Activated CD8-positive, alpha-beta memory T cell treated with anti-CD3 and anti-CD28 coated beads for 1 hour (primary cell): ENCODE measurements at places on chromosomes 7 and 10.

- no peak for DNase-seq
Measured at GRCh38 chr7:11951909-11952308, 119.9 kb upstream of the THSD7A start.

DNA sequence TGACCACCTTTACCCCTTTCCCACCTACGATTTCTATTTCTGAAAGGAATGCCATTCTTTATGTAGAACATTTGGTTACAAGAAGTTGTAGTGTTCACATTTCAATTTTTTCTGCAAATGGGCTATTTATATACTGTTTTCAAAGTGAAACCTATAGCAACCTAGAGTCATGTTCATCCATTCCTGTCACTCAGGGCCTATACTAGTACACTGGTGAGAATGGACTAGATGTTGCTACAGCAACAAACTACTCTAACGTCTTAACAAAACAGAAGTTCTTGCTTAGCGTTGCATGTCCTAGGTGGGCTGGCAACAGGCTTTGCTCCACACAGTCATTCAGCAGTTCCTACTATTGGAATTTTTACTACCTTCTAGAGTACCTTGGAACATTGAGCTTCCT is 16.3 kb downstream of the CASD1 start:
- no peak for DNase-seq

- no peak for DNase-seq
Measured at GRCh38 chr7:45416846-45417245, 157.3 kb upstream of the ADCY1 start.

DNA sequence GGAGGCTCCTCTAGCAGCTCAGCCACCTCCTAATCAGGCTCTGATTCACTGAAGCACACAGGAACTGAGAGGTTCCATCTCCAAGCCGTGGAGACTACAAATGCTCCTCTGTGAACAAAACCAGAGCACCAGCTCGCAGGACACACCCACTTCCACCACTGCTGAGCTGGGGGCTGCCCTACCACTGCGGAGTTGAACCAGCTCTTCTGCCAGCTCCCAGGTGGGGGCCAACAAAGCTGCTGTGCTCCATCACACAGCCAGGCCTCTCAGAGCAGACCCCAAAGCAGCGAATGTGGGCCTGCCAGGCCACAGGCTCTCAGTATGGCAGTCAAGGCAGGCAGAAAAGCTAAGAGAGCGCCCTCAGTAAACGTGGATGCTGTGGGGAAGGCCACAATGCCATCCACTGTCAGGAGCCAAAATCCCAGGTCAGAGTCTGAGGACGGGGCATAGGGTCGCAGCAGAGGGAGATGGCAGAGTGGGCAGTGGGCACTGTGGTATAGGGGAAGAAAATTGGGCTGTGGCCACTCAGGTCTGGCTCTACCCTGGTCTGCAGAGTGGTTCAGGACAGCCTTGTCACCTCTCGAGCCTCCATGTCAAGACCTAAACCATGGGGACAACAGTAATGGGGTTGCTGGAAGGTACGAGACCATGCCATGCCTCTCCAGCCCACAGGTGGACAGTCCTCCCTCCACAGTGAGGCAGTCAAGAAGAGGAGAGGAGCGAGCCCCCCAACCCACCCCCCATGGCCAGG is 82.1 kb downstream of the GRID1 start:
- DNase-seq = no peak

GRCh38 chr10:101655570-101655969 is 39.4 kb downstream of the FBXW4 start:
- DNase-seq = no peak

DNA sequence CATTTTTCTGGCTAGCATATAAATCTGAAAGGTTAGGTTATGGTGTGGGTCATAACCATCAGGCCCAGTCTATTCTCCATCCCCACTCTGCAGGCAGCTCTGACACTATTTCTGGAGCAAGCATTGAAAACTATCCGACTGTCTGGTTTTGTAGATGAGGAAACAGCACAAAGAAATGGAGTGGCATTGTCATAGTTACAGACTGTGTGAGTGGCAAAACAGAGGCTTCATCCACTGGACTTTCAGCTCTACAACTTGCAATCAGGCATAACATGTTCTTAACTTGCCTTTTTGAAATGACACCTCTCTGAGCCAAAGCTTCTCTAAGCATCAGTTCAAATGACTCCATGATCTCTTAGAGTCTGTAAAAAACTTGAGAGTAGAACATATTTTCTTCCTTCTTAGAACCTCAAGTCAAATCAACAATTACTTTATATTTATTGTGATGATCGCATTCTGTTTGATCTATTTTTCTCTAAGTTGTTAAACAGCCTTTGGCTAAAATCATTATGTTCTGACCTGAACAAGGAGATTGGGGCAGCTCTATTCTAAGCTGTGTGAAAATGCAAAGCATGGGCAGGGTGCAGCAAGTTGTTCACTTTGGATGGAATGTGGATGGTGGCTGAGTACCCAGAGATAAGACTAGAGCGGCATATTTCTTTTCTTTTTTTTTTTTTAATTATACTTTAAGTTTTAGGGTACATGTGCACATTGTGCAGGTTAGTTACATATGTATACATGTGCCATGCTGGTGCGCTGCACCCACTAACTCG is 68.5 kb downstream of the LRRC4 start:
- DNase-seq = no peak

DNA sequence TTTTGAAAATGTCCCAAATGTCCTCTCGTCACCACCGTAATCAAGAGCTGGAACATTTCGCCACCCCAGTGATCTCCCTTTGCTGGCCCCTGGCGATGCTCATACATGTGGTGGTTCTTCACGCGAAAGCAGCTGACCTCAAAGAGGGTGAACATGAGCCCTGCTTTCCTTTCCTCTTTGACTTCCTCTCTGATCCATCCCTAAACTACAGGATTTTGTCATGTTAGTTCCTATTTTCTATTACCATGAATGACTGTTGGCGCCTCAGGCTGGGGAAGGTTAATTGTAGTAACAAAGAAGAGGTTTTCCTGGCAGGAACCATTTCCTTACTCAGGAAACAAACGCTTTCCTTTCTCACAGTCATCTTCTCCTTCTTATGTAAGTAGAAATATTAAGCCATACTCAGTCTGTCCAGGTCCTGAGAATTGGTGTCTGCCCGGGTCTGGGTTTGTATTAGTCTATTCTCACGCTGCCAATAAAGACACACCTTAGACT is 114.5 kb downstream of the INSYN2A start:
- no peak for DNase-seq
